Renal pelvis (tissue), 12 donors: ENCODE measurements at places on chromosomes 7 and 10. TPM values are rescaled to one million over a fixed set of nuclear protein-coding genes. Genes with fewer than 3 reads are reported as not detected.
A peak's percentile ranks its signal among the peaks of the same experiment; 100 is the strongest.

DNA sequence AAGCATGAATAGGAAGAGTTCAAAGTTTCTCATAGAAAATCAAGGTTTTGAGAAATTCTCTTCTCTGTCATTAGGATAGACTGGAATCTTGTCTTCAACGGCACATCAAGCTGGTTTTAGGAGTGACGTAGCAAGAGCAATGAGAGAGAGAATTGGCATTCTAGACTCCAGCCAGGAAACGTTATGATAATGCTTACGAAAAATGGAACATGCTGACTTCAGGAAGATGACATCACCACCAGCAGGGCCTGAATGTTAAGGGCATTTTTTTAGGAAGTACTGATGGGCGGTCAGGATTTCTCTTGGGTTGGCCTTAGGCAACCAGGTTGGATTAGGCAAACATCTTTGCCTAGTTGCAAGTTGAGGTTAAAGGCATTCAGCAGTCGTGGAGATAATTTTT, 213.2 kb upstream of the CTBP2 start:
- no peak for DNase-seq

- no peak for DNase-seq
These were observed 34.9 kb downstream of the PRTFDC1 start for GRCh38 chr10:24917493-24917892.

DNA sequence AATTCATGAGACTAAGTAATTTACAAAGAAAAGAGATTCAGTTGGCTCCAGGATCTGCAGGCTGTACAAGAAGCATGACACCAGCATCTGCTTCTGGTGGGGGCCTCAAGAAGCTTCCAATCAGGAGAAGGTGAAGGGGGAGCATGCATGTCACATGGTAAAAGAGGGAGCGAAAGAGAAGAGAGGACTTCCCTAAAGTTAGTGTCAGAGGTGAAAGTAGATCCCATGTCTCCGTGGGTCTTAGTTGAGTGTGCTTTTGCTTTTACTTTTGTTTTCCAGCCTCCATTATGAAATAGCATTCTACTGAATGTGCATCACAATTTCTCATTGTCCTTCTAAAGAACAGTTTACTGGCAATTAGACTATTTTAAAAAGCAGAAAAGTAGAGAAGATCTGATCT, 213.6 kb upstream of the FZD1 start:
- DNase-seq: no peak

GRCh38 chr10:114233482-114233881, 5.6 kb upstream of the VWA2 start:
- DNase-seq: no peak

GRCh38 chr10:75283078-75283670, 47.4 kb upstream of the COMTD1 start:
- peak; percentile 70 for DNase-seq

- no peak for DNase-seq
These were observed 1.3 kb upstream of the ZCCHC24 start for GRCh38 chr10:79446758-79447084.

DNA sequence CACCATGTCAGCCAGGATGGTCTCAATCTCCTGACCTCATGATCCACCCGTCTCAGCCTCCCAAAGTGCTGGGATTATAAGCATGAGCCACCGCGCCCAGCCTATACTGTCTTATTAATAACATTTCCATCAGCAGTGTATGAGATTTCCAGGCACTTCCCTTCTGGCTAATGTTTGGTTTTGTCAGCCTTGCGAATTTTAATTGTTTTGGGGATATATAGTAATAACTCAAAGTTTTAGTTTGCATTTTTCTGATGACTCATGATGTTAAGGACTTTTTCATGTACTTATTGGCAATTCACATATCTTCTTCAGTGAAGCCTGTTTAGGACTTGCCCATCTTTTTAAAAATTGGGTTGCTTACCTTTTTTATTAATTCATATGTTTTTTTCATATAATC, 76.0 kb downstream of the TMEM270 start:
- DNase-seq: no peak

- DNase-seq: no peak
These were observed 1.1 kb downstream of the EPHA1 start for GRCh38 chr7:143407287-143408251.

- DNase-seq: no peak
These were observed 968 bp upstream of the OPN4 start for GRCh38 chr10:86653379-86653778.

GRCh38 chr10:132036153-132036886, 29.4 kb upstream of the JAKMIP3 start:
- peak; percentile 42 for DNase-seq

GRCh38 chr10:8035006-8035640, 19.4 kb upstream of the GATA3 start:
- no peak for DNase-seq

- no peak for DNase-seq
These were observed 646.7 kb downstream of the PARD3 start for GRCh38 chr10:34168439-34168838.

- no peak for DNase-seq
These were observed 216.4 kb upstream of the LRGUK start for GRCh38 chr7:133910761-133911160.

GRCh38 chr10:118851062-118852035, 96.6 kb upstream of the CACUL1 start:
- DNase-seq: no peak

DNA sequence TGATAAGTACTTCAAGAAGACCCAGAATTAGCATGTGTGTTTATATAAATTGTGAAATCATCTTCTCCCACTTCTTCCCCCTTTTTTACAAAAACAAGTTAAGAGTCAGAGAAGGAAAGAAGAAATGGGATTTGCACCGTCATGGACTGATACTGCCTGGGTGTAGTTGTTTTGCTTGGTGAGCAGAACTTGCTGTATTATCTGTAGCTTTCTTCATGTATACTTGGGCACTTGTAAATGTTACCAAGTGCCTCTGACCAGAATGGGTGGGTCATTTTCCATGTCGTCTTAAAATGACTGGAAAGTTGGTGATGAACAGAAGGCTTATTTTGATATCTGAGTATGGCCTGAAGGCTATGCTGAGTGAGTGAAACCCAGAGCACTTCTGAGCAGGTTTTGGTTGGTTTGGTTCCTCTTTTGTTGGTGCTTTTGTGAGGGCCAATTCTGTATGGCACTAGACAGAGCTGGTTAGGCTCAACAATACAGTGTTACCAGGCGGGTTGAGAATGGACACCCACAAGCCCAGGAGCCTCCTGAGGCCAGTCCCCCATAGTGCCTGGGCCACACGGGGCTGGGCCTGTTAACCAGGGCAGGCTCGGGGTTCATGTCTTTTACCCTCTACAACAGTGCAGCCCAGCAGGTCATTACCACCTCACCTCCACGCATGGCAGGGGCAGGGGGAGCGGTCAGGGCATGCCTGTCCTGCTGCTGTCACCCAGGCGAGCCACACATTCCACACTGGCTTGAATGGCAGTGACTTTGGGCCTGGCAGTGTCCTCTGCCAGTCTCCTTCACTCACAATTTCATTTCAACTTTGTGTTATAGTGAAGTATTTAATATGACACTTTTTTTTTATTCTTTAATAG, 115.1 kb downstream of the CCNY start:
- DNase-seq: no peak

Gene ZNF239
- polyA plus RNA-seq: 13.6 TPM

Gene GPR158
- polyA plus RNA-seq: 0.17 TPM

Gene AKR1C2
- polyA plus RNA-seq: 9.2 TPM
